ENCODE measurements at places on chromosomes 11 and 22. TPM values are rescaled to one million over a fixed set of nuclear protein-coding genes. Genes with fewer than 3 reads are reported as not detected.

Gene HBG2
- not detected for total RNA-seq

Gene KCNK7
- total RNA-seq: under 0.01 TPM

DNA sequence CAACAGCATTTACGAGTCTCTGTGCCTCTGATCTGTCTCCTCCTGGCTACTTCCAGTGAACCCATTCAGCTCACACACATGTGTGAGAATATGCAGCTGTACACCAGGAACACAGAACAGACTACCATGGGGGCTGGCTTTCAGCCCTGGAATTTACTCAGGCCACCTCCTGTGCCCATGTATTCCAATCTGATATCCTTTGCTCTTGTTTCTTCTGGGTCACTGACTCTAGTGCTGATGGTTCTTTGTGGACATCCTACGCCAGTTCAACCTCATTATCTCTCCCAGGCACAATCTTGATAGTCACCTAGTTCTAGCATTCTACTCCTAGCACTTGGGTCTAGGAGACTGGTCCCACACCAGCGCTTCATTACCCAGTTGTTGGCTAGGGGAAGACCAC, 23.0 kb upstream of the ZC3H12C start:
- peak; percentile 19 for DNase-seq

DNA sequence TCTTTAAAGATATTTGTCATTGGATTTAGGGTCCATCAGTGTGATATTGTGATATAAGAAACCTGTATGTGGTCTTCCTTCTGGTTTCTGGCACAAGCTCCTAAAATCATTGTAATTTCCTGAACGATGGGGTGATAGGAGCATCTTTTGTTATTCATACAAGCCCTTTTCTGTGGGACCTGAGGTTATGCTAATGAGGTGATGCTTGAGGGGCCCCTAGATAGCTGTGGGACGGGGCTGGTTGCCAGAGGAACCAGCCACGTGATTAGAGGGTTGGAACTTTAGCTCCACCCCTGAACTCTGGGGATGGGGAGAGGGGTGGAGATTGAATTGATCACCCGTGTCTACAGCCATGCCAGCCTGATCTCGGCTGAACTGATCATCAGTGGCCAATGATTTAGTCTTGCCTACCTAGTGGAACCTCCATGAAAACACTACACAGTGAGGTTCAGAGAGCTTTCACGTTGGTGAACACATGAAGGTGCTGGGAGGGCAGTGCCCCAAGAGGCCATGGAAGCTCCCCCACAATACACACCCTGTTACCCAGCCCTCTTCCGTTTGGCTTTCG, 62.8 kb downstream of the BCR start:
- DNase-seq: no peak

- peak; percentile 66 for DNase-seq
Measured at GRCh38 chr22:49961005-49961600, 531 bp downstream of the PIM3 start.

- peak; percentile 17 for DNase-seq
Measured at GRCh38 chr22:35549328-35549727, 8.7 kb downstream of the RASD2 start.

GRCh38 chr11:34915136-34916014, 804 bp downstream of the APIP start:
- peak; percentile 41 for DNase-seq

Gene TTC28
- total RNA-seq: 14.9 TPM

DNA sequence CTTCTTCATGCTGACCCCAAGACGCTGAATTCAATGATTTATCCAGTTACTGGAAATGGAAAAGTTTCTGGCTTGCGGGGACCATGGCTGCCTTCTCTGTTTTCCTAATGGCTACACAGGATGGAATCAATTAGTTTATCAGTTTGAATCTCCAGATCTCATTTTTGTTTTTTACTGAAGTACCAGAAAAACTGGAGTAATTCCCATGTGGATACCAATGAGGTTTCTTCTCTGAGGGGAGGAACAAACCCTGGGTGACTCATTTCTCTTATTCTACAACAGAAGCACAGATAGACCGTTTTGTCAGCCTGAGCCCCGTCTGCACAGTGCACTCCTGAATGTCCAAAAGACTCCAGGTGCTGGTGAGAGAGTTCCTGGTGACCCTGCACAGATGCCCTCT, 3.4 kb downstream of the ZNF195 start:
- DNase-seq: no peak

DNA sequence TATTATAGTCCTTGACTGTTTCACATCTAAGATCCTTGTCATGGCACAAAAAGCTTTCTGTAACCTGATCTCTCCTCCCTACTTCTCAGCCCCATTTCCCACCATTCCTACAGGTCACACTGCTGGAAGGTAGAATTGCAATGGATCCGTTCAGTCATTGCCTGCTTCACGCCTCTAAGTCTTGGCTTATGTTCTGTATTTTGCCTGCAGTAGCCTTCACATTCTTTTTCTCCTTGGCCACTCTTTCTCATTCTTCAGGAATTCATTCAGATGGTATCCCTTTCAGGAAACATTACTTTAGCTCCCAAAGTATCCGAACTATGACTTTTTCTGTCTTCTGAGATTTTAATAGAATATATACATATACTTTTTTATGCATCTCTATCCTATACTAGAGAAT, 731.5 kb downstream of the NTM start:
- no peak for DNase-seq

- DNase-seq: peak; percentile 73
Measured at GRCh38 chr22:19604711-19605268, 80.6 kb upstream of the CLDN5 start.

DNA sequence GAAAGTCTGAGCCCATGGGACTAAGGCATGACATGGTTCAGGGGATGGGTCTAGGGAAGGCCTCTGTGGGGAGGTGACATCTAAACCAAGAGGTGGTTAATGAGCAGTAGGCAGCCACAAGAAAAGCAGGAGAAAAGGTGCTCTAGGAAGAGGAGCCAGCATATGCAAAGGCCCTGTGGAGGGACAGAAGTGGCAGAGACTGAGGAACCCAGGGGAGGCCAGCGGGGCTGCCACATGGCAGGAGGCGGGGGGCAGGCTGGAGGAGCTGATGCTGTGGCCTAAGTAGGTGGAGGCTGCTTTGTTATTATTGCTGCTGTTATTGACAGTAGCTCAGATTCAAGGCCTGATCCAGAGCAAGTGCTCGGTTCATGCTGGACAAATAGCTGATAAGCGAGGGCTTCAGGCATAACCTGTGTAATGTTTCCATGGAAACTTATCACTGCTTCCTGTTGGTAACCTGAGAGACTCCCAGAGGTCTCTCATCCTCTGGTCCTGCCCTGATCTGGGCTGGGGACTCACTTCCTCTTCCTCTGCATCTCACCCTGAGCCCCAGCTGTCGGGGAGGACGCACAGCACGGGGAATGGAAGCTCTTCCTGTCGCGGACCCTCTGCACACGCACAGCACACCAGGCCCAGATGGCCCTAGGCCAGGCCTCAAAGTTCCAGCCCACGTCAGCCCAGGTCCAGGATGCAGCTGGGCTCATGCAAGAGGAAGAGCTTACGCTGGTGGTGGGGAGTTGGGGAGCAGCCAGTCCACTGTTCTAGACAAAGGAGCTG, 75.2 kb upstream of the TP53I11 start:
- DNase-seq: peak; percentile 97

Gene CASP5
- not detected for total RNA-seq

DNA sequence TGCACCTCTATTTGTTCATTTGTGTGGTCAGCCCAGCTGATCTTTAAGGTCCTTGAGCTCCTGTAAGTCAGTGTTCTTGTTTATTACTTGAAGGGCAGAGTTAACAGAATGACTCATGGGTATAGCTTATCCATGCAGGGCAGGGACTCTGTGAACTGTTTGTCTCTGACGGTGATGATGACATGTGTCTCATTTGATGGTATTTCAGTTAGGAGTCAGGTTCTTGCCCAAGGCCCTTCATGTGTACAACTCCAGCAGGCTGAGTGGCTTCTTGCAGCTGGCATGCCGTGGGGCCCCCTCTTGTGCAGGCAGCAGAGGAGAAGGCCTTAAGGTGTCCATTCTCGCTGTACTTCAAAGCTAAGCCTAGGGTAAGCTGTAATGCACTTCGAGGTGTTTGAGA, 165.1 kb downstream of the DBX1 start:
- DNase-seq: peak; percentile 82

GRCh38 chr11:63557570-63557969, 5.6 kb downstream of the PLAAT2 start:
- DNase-seq: no peak

- peak; percentile 49 for DNase-seq
Measured at GRCh38 chr22:23137905-23138561, 3.8 kb downstream of the RSPH14 start.

DNA sequence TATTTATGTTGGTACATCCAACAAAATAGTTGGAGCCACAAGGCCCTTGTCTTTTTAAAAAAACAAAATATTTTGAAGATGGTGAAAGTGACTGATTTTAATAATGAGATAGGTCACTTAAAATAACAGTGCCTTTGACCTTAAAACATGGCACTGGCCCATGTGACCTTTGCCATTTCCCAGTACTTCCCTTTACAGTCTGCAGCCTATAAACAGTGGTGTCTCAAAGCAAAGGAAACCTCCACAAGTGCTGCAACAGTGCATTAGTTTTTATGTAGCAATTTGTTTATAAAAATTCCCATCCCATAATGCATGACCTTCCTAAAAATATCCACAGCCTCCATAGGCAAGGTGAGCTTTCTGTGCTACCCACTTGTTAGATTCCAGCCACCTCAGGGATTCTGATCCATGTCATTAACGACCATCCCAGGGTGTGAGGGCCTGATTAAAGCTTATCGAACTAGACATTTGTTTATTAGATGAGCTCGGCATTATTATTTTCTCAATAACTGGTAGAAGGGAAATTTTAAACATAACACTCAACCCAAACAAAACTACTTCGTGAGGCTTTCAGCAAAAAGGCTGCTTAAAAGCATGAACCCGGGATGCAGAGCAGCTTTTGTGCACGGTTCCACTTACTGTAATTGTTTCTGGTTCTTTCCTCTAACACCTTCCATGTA, 28.0 kb upstream of the CRKL start:
- no peak for DNase-seq

DNA sequence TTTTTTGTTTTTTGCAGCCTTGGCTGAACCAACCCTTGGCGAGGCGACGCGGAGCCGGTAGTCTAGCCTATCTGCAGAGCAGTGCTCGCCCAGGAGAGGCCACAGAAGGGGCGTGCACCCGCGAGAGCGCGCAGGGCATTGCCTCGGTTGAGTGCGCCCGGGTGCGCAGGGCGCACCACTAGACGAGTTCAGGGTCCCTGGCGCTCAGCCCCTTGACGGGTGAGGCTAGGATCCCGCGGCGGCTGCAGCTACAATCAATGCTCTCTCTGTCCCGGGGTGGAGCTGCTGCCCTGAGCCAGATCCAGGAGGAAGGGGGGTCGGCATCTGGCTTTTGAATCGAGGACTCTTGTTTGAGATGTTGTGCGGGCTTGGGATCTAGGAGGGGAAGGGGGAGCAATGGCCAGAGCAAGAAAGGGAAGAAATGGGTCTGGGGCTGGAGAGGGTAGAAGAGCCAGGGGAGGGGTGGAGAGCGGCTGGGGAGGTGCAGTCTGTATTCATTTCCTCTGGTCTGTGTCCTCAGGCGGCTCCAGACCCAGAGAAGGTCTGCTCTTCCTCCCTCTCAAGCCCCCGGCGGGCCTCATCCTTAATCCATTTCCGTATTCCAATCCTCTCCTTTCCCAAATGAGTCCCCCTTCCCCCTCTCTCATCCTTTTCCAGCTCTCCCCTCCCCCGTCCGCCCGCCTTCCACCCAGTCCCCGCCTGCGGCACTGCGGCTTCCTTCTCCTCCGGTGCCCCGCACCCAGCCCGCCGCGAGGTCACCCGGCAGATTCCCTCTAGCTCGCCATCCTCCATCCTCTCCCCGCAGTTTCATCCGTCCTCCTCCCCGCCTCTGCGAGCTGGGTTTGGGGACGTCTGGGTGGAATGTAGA, 797 bp downstream of the THY1 start:
- no peak for DNase-seq

Gene PRG3
- total RNA-seq: not detected

DNA sequence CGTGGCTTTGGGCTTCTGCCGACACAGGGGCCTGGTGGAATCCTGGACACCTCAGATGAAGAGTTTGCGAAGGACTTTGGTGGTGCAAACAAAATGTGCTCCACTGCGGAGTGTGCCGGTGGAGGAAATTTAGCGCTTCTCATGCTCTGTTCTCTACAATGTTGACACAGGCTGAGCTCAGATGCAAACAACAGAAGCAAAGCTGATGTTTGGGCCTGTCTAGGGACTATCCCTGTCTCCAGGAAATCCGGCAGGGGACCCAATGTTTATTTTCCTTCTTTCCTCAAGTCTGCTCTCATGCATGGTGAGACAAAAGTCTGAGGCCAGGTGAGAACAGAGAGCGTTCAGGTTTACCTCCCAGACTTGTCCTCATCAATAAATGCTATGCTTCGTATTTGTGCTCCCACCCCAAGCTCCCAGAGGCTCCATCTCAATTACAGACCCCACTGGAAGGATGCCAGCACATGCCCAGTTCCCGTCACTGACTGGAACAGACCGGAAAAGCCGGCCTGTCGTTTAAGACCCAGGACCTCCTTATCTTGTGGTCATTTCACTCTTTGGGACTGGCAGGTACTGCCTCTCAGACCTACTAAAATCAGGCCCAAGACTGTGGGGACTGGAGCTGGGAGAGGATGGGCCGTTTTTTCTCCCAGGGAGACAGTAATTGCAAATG, 105.7 kb upstream of the B3GAT1 start:
- DNase-seq: no peak

Gene OR51B5
- total RNA-seq: not detected

Gene PRR5L
- total RNA-seq: 3.0 TPM
